ENCODE measurements at places on chromosomes 4 and X.

DNA sequence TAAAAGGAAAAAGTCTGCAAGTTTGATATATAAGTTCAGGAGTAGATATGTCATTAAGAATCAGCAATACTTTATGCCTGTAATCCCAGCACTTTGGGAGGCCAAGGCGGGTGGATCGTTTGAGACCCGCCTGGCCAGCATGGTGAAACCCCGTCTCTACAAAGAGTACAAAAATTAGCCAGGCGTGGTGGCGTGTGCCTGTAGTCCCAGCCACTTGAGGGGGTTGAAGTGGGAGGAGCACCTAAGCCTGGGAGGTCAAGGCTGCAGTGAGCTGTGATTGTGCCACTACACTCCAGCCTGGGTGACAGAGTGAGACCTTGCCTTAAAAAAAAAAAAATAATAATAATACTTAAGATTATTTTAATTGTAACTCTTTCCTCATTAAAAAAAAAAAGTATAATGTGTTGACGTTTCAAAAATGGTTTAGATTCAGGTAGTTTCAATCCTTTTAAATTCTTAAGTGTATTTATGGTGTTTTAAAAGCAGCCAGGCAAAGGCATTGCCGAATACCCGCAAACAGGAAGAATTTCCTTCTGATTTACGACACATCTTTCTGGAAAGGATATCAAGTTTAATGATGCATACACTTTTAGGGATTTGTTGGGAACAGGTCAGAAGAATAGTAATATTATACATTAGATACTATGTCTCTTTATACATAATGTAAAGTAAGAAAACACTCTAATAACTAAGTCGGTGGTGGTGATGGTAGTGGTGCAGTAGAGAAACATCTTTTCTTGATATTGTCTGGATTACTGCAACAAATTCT is 80.9 kb downstream of the KDM6A start:
- DNase-seq: no peak

GRCh38 chr4:101593666-101594065 is 196.9 kb upstream of the BANK1 start:
- no peak for DNase-seq

- no peak for DNase-seq
Observed at GRCh38 chrX:19684311-19684710, 169.0 kb upstream of the MAP3K15 start.

- no peak for DNase-seq
Observed at GRCh38 chr4:174084542-174084941, 198.9 kb downstream of the FBXO8 start.

DNA sequence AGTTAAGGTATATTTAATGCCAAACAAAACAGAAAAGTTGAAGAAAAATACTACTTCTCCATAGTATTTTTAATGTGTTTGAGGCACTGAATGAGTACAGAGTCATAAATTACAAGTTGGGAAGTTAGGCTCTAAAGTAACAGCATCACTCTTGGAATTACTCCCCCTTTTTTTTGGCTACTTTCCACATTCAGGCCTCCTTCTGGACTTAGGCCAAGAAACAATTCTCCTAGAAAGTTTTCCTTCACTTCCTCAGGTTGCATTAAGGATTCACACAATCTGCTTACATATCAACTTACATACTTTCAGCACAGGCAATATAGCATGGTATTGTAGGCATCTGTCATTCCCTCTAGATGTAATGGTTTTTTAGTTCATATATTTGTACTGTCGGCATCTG is 52.1 kb downstream of the TMEM165 start:
- DNase-seq: no peak

DNA sequence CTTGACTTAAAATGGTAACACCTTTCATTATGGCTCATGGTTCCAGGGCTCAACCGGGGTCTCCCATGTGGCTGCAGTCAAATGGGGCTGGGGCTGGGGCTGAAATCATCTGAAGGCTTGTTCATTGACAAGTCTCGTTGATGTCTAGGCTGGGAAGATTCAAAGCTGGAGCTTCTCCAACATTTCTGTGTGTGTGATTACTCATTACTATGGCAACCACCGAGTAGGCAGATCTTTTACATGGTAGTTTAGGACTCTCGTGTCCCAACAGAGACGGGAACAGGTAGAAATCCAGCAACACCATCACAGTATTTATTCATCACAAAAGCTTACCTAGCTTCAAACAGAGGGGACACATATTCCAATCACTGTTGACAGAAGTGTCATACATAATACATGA is 7.8 kb downstream of the YTHDC1 start:
- DNase-seq: peak; percentile 5

- DNase-seq: peak; percentile 50
Observed at GRCh38 chr4:76830964-76831703, 66.8 kb downstream of the SOWAHB start.

GRCh38 chr4:126916049-126916625 is 716.6 kb upstream of the INTU start:
- no peak for DNase-seq

DNA sequence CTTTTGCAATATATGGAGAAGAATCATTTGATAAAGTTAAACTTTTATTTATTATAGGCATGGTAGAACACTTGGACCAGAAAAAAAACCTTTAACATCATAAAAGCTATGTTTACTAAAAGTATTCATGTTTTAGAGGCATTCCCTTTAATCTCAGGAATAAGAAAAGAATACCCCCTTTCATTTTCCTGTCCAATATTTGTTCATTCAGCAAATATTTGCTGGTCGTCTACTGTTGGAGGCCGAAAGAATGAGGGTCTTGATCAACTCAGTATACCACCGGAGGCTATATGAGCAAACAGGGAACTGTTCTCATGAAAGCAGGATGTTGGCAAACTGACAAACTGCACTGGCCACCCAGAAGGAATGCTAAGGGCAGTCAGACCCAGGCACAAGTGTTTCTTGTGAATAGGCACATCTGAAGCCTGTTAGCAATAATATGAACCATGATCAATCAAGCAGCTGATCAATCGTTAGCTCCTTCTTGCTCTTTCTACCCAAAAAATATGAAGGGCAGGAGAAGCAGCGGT is 480.8 kb upstream of the FAT1 start:
- DNase-seq: no peak

DNA sequence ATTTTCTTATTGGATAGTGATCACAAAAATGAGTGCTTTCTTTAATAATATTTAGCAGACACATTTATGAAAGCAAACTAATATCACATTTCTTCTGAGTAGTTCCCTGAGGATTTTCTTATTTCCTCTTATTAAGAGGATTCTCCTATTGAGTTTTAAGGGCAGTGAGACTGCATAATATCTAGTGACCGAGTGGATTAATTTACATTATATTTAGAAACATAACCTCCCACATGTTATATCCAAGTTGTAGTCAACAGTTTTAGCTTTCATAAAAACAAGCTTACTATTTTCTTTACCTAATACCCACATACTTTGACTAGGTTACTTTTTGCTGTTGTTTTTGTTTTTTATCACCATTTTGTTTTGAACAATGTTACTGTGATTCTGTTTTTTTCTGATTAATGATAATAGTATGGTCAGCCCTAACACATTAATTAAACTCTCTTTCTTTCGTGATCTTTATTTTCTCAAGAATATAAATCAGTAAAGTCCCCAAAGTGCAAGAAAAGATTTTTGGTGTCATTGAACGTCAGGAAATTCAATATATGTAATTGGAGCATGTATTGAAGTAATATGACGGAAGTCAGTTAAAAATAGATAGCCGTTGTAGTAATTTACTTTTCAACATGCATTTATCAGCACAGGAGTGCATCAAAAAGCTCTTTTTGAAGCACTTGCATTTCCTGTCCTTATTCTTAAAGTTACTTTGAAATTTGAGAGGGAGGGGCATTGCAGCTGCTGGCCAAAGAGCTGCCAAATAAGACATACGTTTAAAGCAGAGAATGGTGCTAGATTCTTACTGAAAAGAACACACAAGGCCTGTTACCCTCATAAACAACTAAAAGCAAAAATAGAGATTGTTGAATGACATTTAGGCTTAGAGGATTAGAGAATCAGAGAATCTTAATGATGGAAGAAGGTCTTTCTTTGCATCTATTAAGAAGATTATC is 25.2 kb downstream of the DDIT4L start:
- no peak for DNase-seq

GRCh38 chrX:153649178-153649914 is 2.3 kb downstream of the DUSP9 start:
- peak; percentile 81 for DNase-seq

DNA sequence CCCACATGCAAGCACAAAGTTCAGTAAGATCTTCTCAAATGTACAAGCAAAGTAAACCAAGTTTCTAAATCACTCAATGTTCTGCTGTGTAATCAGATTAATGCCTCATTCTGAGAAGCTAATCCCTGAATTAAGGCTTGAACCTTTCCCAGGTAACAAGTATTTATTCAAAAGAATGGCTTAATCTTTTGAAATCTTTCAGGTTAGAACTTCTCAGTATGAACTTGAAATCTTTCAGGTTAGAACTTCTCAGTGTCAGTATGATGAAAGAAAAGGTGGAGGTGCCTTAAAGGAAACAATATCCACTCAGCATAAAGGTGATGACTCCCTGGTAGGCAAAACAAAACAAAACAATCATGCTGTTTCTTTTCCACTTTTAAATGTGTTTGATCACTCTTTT is 29.0 kb downstream of the TMPRSS11B start:
- DNase-seq: no peak

DNA sequence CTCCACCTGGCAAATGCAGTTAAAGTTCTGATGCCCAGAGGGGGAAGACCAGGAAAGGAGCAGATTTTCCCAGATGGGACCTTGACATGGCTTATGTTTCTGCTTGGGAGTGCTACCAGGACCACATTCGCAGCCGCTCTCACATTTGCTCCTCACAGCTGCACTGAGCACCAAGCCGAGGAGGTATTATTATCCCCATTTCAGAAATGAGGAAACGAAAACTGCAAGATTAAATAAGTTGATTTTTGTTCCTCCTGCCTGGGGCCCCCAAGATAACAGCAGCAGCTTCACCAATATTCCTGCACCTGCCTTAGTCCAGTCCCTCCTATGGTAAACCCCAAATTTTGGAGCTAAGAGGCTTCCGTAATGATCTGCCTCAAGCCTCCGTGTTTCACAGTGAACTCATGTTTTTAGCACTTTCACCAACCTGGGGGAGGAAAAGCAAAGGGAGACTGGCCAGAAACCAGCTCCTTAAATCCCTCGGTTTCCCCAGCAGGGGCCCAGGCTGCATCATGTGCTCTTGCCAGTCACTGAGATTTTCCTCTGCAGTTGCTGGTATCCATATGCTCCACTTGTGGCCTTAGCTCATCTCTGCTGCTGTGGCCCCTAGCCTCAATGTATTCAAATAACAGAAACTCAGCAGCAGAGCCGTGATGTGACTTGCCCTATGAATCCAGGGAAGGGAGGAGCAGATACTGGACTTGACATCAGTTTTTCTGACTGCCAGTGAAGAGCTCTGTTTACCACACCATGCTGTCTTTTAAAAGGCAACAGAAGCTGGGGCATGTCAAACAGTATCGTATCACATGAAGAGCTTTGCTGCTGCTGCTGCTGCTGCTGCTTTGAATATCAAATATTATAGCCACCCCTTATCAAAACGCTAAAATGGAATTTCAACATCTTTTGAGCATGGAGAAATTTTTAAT is 95.5 kb upstream of the KLHL13 start:
- DNase-seq: no peak

DNA sequence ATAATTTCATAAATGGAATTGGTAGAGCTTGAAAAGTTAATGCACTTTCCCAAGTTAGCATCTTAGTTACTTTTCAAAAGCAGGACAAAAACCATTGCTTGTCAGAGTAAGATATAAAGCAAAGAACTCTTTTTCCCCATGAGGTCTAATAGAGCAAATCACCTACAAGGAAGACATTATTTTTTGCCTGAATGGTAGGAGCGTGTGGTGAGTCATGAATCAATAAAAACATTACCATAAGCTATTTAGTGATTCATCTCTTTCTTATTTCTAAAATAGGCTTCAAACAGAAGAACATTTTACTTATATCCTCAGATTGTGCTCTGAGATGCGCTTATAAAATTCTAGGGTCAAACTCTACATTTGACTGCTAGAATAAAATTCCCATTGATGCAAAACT is 109.4 kb upstream of the GPRIN3 start:
- DNase-seq: no peak

DNA sequence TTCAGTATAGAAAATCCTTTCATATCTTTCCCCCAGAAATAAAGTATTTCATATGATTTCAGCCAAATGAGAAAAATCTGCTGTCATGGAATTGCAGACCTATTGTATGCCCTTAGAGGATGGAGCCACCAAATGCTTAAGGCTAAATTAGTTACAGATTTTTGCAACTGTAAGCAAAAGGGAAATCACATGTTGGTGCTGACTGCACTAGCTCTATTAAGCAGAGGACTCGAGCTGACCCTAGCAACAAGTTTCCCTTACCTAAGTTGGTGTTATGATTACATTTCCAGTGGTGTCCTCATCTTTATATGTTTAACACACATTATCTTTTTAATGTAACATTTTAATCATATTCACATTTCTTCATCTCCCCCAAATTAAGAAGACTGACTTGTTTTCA is 58.3 kb upstream of the DOCK11 start:
- no peak for DNase-seq

GRCh38 chrX:781224-782204 is 150.9 kb downstream of the SHOX start:
- DNase-seq: peak; percentile 43

DNA sequence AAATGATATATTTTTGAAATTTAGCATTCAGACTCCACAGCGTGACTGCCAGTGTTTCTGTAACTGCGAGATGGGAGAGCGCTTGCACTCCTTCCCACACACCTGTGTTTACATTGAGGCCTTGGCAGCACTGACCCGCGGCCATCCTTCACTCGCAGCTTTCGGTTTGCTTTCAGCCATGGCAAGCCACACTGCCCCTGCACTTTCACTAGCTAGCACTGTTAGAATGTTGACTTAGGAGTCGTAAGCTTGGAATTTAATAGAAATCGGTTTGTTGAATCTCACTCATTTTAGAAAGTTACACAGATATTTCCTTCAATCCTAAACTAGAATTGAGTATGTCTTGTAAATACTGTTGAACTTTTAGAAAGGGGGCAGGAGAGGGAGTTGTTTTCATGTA is 136.2 kb downstream of the CFAP299 start:
- peak; percentile 32 for DNase-seq

GRCh38 chr4:167339781-167340180 is 105.5 kb upstream of the SPOCK3 start:
- DNase-seq: no peak

DNA sequence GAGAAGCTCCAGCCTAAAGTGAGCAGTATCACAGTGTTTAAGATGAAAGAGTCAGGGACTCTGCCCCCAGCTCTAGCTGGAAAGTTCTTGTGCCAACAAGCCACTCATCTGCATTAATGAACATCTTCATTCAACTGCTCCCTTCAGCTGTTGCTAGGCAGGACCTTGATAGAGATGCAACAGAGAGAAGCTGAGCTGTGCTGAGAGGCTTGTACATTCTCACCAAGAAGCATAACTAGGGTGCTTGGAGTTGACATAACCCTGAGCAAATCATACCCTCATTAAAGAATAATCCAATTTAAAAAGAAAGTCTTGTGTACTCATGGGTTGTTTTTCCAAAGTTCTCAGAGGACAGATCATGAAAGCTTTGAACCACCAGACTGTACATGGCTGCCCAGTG is 63.2 kb downstream of the ATXN3L start:
- DNase-seq: no peak

- DNase-seq: no peak
Observed at GRCh38 chr4:128483816-128484215, 196.2 kb upstream of the PGRMC2 start.

GRCh38 chrX:149296092-149296491 is 209.0 kb downstream of the IDS start:
- DNase-seq: no peak

GRCh38 chr4:10082459-10083272 is 33.9 kb downstream of the WDR1 start:
- no peak for DNase-seq

GRCh38 chr4:73735231-73735630 is 5.1 kb upstream of the CXCL8 start:
- DNase-seq: no peak

- DNase-seq: no peak
Observed at GRCh38 chrX:46036508-46036907, 508.7 kb downstream of the ZNF674 start.

All from neural progenitor cell (in vitro differentiated cells).